ENCODE measurements at places on chromosomes 1 and 21.

DNA sequence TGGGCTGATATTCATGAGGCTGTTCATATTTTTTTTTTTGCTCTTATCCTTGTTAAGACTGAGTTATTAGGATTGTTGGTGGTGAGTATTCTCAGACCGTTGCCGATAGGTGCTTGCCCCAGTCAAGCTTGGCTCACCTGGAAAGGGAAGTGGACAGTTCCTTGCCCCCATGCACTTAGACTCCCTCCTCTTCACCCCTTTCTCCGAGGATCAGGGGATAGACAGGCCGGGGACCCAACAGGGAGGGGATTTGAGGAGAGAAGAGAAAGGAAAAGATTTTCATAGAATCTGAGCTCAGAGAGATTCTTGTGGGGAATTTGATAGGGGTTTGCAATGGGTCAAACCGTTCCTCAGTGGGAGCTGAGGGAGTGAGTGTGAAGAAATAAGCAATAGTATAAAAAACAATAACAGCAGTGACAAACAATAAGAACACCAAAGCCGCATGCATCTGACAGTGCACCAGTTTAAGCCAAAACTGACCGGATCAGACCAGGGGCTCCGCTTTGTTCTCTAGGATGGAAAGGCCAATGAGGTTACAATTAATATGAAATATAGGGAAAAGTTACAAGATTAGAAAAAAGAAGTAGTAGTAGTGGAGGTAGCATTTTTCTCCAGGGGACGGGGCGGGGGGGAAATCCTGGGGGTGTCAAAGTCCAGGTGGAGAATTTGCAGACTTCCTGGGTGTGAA lies 8.9 kb downstream of the PAX7 start:
- DNase-seq = no peak

GRCh38 chr1:101285922-101286570 lies 49.2 kb downstream of the S1PR1 start:
- DNase-seq = no peak

DNA sequence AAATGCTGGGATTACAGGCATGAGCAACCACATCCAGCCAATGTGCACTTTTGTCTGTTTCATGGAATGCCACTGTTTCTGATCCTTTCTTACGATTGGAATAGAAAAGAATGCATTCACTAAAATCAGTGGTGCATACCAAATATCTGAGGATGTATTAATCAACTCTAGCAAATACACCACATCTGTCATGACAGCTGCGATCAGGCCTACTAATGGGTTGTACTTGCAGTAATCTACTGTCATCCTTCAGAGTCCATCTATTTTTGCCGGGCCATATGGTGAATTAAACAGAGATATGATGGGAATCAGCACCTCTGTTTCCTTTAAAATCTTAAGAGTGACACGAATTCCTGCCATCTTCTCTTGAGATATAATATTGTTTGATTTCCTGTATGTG lies 8.5 kb upstream of the USP1 start:
- DNase-seq = no peak

DNA sequence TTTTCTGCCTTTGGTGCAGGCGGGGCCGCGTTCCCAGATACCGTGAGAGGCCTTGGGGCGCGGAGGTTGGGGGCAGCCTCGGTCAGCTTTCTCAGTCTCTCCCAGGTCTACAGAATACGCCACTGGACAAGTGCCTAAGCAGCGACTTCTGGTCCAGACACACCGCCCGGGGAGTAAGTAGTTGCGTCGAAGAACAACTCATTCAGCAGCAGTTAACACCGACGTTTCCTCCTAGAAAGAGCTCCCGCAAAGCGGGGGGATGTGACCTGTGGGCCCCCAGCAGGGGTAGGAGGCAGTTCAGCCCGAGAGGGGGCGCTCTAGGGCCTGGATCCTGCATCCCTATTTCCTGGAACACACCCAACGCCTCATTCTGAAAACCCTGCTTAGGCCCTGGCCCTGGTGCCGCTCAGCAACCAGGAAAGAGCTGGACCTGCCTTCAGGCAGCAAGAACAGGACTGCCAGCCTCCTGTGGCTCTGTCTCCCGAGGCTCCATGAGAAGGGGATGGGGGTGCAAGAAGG lies 6.5 kb upstream of the BARHL2 start:
- no peak for DNase-seq

- no peak for DNase-seq
These were observed 14.5 kb downstream of the SYT11 start for GRCh38 chr1:155873860-155874259.

GRCh38 chr1:81781749-81782148 lies 19.0 kb upstream of the ADGRL2 start:
- DNase-seq = no peak

DNA sequence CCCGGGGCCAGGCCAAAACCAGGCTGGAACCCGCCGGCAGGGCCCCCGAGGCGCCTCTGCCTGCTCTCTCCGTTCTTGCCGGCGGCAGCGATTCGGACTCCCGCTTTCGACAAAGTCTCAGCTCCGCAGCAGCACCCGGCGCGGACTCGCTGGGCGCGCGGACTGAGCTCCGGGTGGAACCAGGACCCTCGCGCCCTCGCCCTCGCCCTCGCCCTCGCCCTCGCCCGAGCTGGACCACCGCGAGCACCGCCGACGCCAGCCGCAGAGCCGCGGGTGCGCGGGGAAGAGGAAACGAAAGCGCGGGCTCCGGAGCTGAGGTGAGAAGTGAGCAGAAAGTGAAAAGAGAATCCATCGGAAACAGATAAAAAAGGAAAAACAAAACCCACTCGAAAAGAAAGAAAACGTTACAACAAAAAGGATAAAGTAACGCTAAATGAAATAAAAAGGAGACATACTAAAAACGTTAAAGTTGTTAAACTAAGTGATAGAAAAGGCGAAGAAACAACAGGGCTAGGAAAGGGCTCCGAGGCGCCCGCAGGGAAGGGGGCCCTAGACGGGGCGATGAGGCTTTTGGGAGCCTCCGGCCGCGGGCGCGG lies 64.9 kb downstream of the MEF2D start:
- DNase-seq = no peak

GRCh38 chr1:81573458-81573857 lies 227.3 kb upstream of the ADGRL2 start:
- DNase-seq = no peak

DNA sequence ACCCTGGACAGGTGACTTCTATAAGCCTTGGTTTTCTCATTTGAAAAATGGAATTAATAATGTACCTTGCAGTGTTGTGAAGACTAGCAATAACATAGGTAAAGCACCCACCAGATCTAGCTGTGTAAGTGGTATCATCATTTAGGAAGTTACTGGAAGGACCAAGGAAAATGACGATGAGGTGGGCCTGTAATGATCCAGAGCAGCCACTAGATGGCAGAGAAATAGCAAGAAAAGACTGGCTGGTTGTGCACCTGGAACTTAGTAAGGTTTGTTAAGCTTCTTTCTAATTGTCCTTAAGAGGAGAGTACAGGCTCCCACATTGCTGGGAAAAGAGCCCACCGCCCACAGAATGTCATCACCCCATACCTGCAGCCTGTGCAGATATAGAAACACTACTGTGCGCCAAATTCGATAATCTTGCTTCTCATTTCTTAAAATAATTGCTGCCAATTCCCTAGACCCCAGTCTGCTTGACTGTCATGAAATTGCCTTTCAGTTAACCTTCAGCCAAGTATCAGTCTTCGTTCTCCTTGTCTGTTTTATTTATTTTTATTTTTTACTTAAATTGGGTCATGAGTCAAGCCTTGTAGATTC lies 37.2 kb downstream of the WNT4 start:
- DNase-seq = no peak

DNA sequence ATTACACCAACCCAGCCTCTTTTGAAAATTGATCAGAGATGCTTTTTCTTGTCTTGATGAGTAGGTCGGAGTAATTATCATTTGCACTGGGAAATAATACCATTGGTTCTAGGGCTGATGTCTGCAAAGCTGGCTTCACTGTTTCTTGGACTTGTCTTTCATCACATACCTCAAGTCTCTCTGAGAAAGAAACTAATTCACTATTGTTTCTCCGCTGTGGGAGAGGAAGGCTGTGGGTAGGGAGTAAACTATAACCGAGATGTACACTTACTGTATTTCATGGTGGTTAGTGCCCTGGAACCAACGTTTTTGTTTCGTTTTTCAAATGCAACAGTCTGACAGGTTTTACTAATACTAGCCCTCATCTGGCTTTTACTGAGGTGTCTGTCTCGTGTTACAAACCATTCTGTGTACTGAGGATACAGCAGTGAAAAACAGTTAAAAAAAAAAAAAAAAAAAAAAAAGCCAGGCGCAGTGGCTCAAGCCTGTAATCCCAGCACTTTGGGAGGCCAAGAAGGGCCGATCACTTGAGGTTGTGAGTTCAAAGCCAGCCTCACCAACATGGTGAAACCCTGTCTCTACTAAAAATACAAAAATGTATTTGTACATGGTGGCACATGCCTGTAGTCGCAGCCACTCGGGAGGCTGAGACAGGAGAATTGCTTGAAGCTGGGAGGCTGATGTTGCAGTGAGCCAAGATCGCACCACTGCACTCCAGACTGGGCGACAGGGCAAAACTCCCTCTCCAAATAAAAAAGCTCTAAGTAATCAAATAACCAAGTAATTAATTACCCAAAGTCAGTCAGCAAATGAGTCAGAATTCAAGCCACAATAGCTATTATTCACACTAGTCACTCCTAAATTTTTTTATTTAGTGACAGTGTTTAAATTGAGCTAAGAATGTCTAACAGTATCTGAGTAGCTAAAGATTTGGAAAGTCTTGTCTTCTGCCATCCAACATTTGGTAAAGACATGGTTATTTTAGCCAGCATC lies 23.3 kb downstream of the TOMM20 start:
- DNase-seq = no peak

- no peak for DNase-seq
These were observed 10.5 kb downstream of the C1orf116 start for GRCh38 chr1:207021876-207022596.

- no peak for DNase-seq
These were observed 15.9 kb downstream of the RWDD3 start for GRCh38 chr1:95249916-95250315.

DNA sequence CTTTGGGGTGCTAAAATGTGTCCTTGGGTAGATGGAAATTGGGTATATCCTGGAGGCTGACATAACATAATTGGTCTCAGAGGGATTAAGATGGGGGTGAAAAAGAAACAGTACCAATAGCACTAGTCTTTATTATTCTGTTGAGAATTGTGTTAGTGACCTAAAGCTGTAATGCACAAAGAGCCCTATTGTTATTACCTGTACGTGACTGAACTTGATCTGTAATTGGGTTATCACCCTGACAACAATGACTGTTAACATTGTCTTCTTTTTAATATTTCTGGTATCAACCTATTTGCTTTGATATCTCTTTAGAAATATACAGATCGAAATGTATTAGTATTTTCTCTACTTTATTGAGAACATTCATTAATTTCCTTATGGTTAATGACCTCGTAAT lies 147.6 kb downstream of the NEK7 start:
- DNase-seq = no peak

GRCh38 chr1:90488451-90488850 lies 228.7 kb downstream of the BARHL2 start:
- no peak for DNase-seq

DNA sequence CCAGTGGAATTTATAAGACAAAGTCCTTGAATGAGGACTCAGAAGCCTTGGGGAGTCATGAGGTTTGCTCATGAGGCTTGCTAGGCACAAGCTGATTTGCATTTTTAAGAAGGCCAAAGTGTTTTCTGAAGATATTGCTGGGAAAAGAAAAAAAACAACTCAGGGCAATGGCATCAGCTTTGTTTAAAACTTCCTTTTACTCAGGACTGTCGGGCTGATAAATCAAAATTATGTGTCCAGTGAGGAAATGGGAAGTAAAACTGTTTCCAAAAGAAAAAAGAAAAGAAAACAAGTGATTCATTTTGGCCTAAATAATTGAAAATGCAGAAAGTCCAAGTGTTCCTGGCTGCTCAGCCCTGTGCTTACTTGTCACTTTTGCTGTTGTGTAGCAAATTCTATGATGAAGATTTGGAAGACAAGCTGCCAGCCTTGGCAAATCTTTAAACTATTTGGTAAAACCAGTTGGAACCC lies 282.4 kb downstream of the HLX start:
- no peak for DNase-seq

GRCh38 chr1:205477759-205478247 lies 22.0 kb upstream of the BLACAT1 start:
- DNase-seq = peak; percentile 36

- DNase-seq = no peak
These were observed 83.6 kb downstream of the LRRC8D start for GRCh38 chr1:89904219-89904980.

DNA sequence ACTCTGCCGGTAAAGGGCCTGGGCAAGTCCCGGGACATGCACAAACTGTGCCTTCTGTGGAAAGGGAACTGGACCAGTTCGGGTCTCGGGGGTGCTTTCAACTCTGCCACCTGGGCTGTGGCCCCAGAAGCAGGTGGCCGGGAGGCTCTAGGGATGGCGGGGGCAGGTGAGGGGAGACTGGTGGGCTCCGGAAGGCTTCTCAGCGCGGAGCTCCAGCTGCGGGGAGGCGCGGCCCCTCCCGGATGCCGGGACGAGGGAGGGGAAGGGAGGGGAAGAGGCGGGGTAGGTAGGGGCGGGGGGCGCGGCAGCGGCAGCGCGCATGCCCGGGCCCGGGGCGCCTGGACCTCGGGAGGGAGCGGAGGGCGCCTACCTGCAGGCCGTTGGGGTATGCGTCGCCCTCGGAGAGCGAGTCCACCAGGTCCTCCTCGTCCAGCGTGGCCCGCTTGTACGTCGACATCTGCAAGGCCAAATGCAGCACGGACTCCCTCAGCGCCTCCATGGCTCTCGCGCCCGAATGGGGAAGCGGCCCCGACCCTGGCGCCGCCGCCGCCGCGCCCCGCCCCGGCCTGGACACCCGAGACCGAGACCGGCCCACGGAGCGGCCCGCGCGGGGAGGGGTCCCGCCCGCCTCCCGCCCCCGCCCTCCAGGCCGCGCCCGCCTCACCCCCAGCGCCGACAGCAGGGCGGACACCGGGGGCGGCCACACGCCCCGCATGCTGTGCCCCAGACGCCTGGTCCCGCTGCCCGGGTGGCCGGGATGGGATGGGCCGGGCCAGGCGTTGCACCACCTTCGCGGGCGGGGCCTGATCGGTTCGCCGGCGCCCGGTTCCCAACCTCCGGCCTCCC lies at the start of gene ECE1:
ECE1 (minus strand) TSS at position 764 of the 846 bp plus-strand sequence; CDS start at position 715, 49 bp downstream.
- no peak for DNase-seq

DNA sequence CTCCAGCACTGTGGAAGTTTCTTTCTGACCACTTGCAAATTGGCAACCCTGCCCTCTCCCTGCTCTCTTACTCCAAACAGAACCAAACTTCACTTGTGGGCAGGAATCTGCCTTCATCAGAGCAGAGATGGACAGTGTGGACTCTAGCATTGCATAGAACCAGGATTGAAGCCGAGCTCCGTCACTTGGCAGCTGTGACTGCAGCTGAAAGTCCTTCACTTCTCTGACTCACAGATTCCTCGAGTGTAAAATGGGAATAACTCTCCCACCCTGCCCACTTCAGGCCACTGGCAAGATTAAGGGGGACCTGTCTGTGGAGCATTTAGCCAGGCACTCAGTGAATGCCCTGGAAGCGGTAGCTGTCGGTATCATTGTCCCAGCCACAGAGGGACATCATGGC lies 75.7 kb upstream of the ZBTB40 start:
- DNase-seq = no peak

DNA sequence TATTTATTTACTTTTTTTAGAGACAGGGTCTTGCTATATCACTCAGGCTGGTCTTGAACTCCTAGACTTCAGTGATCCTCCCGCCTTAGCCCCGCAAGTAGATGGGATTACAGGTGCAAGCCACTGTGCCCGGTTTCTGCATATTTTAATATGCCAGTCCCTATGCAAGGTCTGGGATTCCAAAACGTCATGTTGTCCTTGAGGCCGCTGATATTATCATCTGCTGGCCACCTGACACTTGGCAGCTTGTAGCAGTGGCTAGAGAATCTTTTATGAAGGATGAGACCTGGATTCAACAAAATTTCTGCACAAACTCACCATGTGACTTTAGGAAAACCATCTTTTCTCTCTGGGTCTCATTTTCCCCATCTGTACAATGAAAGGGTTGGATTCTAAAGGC lies 32.9 kb upstream of the OSBPL9 start:
- DNase-seq = no peak
